ENCODE measurements at places on chromosomes 6 and 20. TPM values are rescaled to one million over a fixed set of nuclear protein-coding genes. Genes with fewer than 3 reads are reported as not detected.
A peak's percentile ranks its signal among the peaks of the same experiment; 100 is the strongest.

- no peak for DNase-seq
Observed at GRCh38 chr20:37808233-37809070, 94.5 kb upstream of the VSTM2L start.

- DNase-seq: peak; percentile 41
Observed at GRCh38 chr6:32664827-32665362, 1.6 kb downstream of the HLA-DQB1 start.

GRCh38 chr20:24163506-24163905, 174.9 kb upstream of the GGTLC1 start:
- DNase-seq: no peak

DNA sequence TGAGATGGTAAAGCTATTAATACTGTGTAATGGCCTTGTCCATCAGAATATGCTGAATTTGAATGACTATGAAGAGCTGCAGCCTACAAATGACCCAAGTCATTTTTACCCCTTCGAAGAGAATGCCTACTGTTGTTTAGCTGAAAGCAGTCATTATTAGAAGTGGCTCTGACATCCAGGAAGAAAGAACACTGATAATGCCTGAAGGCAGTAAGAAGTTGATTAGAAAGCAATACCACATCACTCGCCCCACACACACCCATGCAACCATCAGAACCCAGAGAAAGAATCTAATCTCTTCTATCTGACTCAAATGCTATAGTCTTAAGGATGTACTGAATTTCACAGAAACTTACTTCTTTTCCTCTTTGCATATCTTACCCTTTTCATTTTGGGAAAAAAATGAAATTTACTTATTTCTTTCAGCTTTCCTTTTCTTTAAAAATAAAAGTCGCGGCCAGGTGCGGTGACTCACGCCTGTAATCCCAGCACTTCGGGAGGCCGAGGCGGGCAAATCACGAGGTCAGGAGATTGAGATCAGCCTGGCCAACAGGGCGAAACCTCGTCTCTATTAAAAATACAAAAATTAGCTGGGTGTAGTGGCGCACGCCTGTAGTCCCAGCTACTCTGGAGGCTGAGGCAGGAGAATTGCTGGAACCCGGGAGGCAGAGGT, 61.0 kb downstream of the ARHGAP18 start:
- no peak for DNase-seq

ULBP1 gene
- 2.1 TPM for total RNA-seq
